Breast epithelium (tissue), 4 donors: ENCODE measurements at places on chromosomes 12 and 14.

DNA sequence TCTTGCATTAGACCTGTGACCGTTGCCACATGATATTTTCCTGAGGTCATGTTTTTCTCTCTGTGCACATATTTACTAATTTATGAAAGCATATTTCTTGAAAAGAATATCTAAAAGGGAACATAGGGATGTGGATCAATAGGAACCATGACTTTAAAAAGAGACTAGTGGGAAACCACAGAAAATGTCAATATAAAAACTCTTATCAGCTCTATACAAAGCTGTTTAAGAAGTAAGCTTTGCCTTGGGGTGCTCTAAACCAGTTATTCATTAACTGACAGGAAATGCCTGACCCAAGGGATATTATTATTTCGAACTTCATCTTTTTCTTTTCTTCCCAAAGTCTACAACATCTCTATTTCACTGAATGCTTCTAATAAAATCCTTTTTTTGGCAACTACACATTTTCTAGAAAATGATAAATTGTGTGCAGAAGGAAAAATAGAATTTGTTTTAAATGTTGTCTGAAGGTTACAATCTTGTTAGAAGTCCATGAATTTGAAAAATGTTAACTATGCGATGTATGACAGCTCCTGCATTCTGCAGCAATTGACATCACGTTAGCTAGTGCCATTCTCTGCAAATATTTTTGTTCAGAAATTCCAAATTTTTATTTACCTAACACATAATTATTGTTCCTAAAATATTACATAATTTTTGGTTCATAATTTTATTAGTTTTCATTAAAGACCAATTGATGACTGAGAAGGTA is 345.0 kb downstream of the SLC16A7 start:
- DNase-seq, result no peak

GRCh38 chr14:63174760-63175191 is 29.5 kb upstream of the RHOJ start:
- no peak for DNase-seq

DNA sequence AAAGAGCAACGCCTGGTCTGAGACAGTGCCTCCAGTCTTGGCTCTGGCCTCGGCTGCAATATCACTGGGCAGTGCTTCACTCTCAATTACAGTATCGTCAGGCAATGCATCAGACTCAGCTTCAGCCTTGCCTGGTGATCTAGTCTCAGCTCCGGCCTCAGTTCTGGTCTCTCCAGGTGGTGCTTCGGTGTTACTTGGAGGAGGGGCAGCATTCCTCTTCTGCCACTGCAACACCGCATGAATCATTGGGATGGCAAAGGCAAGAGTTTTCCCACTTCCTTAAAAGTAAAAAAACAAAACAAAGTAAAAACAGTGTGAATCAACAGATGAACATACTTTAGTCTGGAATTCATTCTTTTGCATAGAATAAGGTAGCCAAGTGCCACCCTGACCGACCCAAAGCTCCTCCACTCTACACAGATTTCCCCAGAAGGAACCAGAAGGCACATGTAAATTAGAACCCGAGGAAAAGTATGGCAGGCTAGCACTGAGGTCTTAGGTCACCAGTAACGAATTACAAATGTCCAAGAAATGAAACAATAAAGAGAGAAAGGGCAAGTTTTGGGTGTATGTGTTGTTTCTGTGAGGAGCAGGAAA is 18.6 kb downstream of the DDX24 start:
- DNase-seq, result no peak

DNA sequence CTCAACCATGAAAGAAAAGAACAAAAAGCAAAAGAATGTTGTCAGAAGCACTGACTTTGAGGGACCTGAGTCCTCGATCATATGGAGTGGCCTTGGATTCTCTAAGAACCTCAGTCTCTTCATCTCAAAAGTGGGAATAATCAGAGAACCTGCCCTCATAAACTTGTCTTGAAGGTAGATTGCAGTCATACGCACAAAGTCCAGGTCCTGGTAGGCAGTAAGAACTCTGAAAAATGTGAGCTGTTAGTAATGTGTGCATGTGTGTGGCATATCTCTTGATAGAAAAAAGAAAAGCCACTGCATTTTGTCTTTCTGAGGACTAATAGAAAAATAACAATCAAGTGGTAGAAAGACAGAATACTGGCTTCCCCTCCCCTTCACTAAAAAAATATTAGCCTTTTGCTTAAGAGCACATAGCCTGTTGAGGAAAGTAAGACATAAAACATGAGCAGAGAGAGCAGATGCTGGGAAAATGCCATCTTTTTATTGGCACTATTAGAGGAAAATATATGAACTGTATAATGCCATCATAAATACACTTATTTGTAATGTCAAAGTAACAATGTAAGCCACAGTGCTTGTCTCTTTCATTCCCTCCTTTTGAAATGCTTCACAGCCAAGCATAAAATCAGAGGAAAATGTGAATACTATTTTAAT is 205.1 kb upstream of the TBX3 start:
- DNase-seq, result no peak

DNA sequence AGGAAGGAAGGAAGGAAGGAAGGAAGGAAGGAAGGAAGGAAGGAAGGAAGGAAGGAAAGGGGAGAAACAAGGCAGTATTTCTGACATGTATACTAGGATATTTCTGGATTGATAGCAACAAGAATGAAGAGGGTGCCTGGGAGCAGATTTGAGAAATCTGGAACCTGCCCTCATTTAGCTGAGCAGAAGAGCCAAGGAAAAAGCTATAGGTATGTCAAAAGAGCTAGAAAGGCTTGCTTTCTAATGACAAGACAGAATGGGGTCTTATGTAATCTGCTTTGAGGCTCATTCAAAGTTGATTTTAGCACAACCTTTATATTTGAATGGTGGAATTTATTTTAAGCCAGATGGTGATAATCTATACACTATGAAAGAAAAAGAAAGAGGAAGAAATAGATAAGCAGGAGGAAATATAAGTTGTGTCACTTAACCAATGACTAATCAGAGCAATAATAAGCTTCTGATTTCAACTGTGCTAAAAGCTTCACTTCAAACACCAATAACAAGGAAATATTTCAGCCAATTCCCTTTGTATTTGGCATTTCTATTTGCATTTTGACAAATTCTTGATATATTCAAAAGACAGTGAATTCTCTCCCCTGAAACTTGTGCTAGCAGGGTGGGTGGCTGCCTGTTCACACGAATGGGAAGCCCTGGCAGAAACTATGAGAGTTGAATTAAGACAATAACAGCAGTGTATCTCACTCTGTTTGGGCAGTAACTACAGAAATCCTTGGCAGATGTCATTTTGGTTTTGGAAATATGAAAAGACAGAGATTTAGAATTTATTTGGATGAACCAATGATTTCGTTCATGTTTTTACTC is 76.3 kb upstream of the FLRT2 start:
- no peak for DNase-seq

GRCh38 chr12:27296674-27297073 is 36.0 kb upstream of the BMAL2 start:
- no peak for DNase-seq

DNA sequence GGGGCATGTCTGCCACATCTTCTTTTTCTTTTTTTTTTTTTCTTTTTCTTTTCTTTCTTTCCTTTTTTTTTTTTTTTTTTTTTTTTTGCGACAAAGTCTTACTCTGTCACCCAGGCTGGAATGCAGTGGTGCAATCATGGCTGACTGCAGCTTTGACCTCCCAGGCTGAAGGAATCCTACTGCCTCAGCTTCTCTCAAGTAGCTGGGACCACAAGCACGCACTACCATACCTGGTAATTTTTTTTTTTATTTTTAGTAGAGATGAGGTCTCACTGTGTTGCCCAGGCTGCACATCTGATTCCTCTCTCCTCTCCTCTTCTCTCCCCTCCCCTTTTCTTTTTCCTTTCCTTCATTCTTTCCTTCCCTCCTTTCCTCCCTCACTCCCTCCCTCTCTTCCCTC is 18.5 kb downstream of the SLC15A5 start:
- DNase-seq, result no peak

DNA sequence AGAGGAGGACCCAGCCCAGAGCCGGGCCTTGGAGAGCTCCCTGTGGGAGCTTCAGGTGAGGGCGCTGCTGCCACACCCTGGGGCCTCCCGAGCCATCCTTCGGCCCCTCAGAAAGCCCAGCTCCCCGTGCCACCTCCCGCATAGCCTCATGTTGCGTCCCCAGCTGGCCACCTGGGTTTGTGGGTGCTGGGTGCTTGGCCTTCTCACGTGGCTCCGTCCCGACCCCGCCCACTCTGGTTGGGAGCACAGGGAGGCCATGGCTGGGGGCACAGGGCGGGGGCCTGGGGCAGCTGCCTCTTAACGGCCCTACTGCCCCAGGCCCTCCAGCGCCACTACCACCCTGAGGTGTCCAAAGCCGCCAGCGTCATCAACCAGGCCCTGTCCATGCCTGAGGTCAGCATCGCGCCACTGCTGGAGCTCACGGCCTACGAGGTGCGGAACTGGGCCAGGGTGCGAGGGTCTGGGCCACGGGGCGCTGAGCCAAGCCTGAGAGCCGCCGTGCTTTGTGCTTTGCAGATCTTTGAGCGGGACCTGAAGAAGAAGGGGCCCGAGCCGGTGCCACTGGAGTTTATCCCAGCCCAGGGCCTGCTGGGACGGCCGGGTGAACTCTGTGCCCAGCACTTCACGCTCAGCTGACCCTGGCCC is 7.6 kb downstream of the NOC4L start:
- DNase-seq, result no peak

DNA sequence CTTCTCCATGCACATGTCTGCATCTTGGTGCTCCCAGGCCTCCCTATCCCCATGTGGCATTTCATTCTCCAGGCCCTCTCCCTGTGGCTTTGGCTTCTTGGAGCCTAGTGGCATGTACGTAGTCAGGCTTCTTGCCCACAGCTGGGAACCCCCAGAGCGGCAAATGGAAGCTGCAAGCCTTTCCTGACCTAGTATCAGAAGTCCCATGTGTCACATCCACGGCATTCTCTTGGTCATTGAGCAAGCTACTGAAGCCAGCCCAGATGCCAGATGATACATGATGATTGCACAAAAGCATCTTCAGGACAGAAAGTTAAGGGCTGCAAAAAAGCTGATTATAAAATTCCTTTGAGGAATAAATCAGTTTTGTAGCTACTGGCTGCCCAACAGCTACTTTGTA is 154.9 kb downstream of the PELI2 start:
- no peak for DNase-seq

DNA sequence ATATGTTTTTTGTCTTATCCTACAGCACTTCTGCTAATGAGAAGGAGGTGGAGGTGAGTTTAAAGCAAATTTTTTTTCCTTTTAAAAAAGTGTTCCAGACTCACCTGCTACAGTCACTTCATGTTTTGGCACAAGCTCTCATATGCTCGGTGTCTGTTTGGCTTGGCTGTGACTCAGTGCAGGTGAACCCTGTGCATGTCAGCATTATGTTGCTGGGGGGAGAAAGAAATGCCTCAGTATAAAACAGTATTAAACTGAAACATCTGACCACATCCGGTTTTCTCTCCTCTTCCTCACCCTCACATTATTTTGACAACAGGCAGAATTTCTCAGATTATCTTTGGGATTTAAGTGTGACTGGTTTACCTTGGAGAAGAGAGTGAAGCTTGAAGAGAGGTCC is 105.2 kb downstream of the DNAI7 start:
- DNase-seq, result no peak

DNA sequence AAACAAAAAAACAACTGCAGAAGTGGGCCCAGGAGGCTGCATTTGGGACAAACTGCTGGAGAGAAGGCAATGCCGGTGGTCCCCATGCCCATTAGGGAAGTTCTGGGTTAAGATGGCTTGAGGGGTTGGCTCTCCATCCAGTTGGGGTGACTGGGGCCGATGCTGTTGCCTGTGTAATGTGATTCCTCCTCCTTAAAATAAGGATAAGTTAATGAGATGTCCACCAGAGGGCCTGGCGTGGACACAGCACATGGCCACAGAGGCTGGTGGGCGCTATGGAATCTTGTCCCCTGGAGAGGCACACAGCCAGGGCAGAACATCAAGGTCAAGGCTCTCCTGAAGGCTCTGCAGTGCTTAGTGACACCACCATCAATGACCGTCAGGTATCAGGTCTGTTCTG is 1.0 kb upstream of the TESC start:
- no peak for DNase-seq

- DNase-seq, result no peak
Measured at GRCh38 chr12:96050139-96050538, 14.8 kb upstream of the LTA4H start.

- no peak for DNase-seq
Measured at GRCh38 chr12:70436836-70437235, 70.7 kb downstream of the KCNMB4 start.

- no peak for DNase-seq
Measured at GRCh38 chr14:87285506-87285905, 707.5 kb downstream of the GALC start.

GRCh38 chr12:24197532-24197931 is 248.1 kb upstream of the SOX5 start:
- DNase-seq, result no peak

DNA sequence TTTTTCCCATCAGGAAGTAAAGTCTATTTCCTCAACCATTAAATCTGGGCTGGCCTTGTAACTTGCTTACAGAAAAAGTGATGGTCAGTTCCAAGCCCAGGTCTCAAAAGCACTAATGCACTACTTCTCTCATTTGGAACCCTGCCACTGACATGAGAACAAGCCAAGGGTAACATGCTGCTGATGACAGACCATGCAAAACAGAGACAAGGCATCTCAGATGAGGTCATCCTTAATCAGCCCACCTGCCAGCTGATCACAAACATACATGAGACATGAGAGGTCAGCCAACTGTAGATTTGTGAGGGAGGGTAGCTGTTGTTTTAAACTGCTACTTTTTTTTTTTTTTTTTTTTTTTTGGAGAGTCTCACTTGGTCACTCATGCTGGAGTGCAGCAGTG is 16.2 kb downstream of the TWF1 start:
- DNase-seq, result no peak

DNA sequence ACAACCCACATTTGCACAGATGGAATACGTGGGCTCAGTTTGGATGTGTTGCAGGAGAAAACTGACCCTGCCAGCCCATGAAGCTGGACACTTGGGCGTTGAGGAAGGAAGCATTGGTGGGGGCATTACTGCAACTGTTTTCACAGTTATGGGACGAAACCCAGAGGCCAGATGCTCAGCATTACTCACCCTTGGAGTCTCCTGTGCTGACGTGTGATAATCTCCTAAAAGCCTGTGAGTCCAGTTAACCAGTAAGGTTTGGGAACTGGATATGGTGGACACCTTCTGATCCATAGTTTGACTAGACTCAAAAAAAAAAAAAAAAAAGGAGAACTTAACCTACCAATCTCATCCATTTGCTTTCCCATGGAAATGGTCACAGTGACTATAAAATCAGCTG is 52.8 kb upstream of the EGLN3 start:
- no peak for DNase-seq

GRCh38 chr12:93857991-93858447 is 180.8 kb downstream of the CRADD start:
- no peak for DNase-seq

- no peak for DNase-seq
Measured at GRCh38 chr12:101594700-101595099, at the start of gene MYBPC1. Gene MYBPC1 (plus strand): TSS chr12:101594971. CDS start chr12:101595071, 100 bp downstream.
